ENCODE measurements at places on chromosomes 1 and 21.

DNA sequence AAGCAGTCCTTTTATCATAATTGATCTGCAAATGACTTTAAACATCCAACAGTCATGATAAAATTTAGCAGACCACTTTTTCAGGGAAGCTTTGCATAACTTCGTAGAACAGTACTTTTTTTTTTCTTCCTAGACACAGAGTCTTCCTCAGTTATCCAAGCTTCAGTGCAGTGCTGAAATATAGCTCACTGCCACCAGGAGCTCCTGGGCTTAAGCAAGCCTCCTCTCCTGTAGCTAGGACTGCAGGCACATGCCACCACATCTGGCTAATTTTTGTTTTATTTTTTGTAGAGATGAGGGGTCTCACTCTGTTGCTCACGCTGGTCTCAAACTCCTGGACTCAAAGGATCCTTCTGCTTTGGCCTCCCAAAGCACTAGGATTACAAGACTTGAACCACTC is 3.8 kb downstream of the F13B start:
- no peak for DNase-seq

GRCh38 chr1:14149431-14149830 is 449.1 kb upstream of the KAZN start:
- no peak for DNase-seq

- no peak for DNase-seq
These were observed 322.1 kb downstream of the PAPPA2 start for GRCh38 chr1:176785056-176785455.

- DNase-seq = no peak
These were observed 77.6 kb downstream of the CLIC4 start for GRCh38 chr1:24822887-24823286.

- no peak for DNase-seq
These were observed 25.2 kb upstream of the IKBKE start for GRCh38 chr1:206445116-206445515.

DNA sequence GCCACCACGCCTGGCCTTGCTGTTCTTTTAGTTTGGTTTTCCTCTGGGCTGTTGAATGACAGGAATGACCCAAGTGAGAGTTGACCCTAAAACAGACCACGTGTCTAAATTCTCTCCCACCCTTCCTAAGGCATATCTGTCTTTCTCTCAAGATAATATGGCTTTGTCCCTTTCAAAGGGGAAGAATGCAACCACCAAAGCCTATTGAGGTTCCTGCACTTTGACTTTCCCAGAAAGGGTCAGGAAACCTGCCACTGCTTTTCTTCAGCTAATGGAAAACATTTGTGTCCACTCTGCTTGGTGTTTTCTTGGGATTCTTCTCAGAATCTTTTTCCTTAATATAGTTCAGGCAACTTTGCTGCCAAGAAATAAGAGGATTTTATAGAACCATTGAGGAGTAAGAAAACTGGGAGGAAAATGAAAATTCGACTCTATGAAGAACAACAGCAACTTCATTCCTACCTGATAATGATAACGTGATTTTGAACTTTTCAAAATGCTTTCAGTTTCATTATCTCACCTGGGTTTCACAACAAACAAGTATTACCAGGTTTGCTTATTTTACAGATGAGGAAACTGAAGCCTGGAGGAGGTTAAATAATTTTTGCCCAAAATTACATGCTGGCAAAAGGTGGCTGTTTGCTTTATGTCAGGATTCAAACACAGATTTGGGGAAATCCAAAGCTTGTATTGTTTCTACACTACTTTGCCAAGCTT is 6.9 kb downstream of the PLPP3 start:
- DNase-seq = no peak

GRCh38 chr1:7899741-7900140 is 40.9 kb downstream of the TNFRSF9 start:
- DNase-seq = no peak
